Neural progenitor cell (in vitro differentiated cells): ENCODE measurements at places on chromosomes 7 and 10.
A peak's percentile ranks its signal among the peaks of the same experiment; 100 is the strongest.

DNA sequence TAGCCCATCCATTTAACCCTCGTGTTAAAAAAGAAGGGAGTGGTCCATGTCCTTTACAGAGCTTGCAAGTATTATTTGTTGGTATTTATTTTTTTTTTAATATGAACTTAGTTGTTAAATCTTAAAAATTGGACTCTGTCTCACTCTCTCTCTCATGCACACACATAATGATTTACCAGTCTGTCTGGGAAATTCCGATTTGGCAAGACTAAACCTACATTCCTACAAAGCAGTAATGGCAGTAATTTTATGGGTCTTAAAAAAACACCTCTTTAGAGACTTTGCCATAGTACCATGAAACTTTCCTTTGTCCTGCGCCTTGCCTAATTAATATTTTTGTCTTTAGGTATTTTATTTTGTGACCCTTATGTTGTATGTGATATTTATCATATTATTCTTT is 239.5 kb upstream of the PPP1R3A start:
- no peak for DNase-seq

GRCh38 chr10:1651270-1651966 is 85.9 kb downstream of the ADARB2 start:
- no peak for DNase-seq

DNA sequence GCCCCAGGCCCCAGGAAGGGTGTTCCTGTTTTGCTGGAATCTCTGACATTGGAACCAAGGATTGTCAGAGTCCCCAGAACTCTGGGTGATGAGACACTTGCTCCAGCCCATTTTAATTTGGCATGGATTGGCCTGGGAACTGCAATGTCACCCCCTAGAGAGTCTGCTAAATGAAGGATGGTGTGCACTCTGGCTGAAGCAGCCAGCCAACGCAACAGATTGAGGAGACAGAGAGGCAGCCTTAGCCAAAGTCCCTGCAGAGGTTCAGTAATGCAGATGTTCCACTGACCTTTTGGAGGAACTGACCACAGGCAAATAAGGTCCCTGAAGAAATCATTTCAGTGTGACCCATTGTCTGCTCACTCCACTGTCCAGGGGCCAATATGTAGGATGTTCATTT is 13.4 kb downstream of the LRRC18 start:
- no peak for DNase-seq

GRCh38 chr10:15245530-15245929 is 77.0 kb upstream of the NMT2 start:
- peak; percentile 59 for DNase-seq

GRCh38 chr7:32569388-32570289 is 74.3 kb downstream of the AVL9 start:
- no peak for DNase-seq

DNA sequence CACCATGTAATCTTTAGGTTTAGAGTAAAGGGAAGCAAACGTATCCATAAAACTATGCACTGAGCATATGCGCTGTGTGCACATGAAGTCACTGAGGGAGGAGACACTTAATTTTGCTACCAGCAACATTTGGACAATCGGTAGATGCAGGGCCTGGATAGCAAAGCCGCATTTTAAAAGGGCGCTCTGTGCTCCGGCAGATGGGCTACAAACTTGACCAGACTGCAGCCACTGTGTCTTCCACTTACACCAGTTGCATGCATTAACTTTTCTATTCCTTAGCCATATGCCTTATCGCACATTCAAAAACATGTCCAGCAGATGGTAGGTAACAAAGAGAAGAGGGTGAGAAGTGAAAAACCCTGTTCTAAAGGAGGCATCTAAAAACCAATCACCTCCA is 18.3 kb downstream of the FAM171A1 start:
- no peak for DNase-seq

GRCh38 chr7:10211016-10211415 is 762.7 kb upstream of the PHF14 start:
- no peak for DNase-seq

- peak; percentile 61 for DNase-seq
Observed at GRCh38 chr10:86757113-86757972, 924 bp downstream of the BMPR1A start.

DNA sequence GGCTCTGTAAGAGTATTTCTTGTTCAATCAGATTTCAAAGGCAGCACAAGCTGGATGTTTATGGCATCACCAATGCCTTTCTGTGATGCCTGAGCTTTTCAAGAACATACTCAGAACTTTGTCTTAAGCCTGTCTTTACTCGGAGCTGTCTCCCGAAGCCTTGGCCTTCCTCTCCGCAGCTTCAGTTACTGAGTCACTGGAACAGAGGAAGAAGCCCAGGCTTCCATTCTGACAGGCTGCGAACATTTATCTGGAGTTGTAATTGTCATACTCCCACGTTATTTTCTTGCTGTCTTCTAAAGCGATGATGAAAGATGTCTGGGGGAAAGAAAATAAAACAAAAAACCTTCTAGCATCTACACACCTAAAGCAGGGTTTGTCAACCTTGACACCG is 43.9 kb downstream of the GRK5 start:
- no peak for DNase-seq

GRCh38 chr7:90266808-90267207 is 21.8 kb downstream of the CFAP69 start:
- DNase-seq = no peak

GRCh38 chr7:122791959-122792545 is 89.3 kb upstream of the RNF148 start:
- peak; percentile 55 for DNase-seq

DNA sequence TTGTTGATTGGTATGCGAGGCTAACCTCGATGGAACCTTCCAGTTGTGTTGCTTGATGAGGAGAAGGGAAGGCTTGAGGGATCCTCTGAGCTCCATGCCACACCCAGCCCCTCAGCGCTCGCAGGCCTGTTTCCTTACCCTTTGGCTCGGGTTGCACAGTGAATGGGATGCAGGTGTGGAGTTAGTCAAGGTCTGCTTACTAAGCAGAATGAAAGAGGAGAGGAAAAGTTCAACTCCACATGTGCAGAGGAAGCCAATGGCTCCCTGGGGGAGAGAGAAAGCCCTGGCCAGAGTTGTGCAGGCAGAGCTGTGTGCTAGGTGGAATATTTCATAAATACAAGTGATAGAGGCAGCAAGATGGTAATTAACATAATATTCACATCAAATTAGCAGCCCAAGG is 85.5 kb downstream of the JCAD start:
- DNase-seq = no peak

DNA sequence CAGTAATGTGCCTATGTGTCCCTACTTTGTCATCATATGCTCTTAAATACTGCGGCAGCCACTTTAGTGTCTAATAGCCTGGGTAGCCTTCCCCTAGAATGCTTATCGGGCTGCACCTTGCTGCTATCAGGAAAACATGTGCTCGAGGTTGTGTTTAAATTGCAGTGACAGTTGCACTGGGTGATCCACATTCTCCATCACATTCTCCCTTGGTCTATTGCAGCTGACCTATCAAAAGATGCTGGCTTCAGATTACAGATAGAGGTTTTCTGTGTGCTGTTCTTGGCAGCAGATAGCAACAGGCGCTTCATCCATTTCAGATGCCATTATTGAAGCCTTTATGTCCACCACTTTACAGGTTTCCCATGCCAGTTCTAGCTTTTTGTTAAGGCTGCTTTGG is 130.1 kb upstream of the MDFIC start:
- no peak for DNase-seq

- no peak for DNase-seq
Observed at GRCh38 chr10:18005781-18006456, 54.2 kb downstream of the SLC39A12 start.

DNA sequence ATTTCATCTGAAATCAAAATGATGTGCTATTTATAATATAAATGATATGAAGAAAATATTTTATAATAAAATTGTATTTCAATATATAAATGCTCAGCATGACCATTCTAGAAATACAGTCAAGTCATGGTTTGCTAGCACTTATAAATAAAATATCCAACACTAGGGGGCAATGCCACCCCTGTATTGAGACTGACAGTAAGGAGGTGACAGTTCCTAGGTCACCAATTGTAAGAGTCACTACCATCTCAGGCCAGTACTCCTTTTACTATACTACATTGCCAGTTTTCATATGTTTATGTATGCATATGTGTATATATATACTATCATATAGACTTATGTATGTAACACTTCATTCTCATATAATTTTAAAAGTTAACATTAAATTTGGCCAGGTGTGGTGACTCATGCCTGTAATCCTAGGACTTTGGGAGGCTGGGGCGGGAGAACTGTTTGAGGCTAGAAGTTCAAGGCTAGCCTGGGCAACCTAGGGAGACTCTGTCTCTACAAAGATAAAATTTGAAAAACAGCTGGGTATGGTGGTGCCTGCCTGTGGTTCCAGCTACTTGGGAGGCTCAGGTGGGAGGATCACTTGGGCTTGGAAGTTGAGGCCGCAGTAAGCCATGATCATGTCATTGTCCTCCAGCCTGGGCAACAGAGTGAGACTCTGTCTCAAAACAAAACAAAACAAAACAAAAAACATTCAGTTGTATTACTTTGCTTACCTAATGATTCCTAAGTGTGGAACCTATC is 2.4 kb upstream of the CNOT4 start:
- peak; percentile 71 for DNase-seq

GRCh38 chr10:117914334-117914733 is 132.4 kb downstream of the RAB11FIP2 start:
- DNase-seq = no peak

GRCh38 chr7:85412912-85413311 is 226.1 kb upstream of the SEMA3D start:
- DNase-seq = no peak

DNA sequence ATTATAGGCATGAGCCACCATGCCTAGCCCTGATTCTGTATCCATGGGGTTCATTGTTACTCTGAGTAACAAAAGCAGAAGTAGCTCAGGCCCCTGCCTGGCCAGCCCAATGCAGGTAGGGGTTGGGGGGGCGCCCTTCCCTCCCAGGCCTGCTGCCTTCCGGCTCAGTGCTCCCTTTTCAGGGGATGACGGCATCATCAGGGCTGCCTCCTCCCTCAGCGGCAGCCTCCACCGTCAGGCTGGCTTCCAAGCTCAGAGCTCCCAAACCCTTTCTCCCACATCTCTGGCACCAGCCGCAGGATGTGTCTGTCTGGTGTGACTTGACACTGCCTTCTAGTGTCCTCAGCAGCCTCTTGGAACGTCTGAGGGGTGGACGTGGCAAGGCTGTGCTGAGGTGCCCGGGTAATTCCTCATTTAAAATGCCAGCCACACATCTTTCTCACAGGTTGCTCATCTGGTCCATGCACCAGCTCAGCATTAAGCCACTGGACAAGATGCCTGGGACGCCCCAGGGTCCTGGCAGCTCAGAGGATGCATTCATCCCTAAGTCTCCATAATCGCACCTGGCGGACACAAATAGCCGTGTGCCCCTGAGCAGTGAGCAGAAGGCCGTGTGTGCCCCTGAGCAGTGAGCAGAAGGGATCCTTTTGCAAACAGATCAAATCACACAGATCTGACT is 38.2 kb downstream of the PAPOLB start:
- no peak for DNase-seq

DNA sequence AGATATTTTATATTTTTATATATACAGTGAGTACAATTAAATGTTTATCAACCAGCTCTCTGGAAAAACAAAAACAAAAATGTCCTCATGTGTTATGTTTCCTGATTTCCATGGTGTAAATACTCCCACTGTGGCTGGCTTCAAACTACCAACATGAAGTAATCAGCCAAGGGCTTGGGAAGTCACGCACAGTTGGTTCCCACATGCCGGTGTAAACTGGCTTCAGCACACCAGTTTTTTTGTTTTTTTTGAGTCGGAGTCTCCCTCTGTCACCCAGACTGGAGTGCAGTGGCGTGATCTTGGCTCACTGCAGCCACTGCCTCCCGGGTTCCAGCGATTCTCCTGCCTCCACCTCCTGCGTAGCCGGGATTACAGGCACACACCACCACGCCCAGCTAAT is 11.8 kb downstream of the OSBPL3 start:
- no peak for DNase-seq

GRCh38 chr7:139431459-139431858 is 52.0 kb downstream of the KLRG2 start:
- peak; percentile 20 for DNase-seq

- DNase-seq = no peak
Observed at GRCh38 chr10:88544140-88544870, 38.8 kb downstream of the RNLS start.

DNA sequence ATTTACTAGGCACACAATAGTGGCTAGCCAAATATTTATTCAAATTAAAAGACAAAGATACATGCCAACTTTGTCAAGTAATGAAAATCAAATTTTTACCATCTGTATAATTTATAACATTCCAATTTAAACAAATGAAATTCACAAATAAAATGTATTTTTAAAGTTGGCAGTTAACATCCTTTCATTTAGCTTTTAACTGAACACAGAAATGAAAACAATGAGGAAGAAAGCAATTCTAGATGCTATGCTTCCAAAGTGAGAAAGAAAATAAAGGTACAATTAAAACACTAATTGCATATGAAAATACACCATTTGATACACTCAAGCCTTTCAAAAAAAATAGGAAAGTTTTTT is 123.1 kb downstream of the MPP7 start:
- DNase-seq = no peak
